ENCODE measurements at places on chromosomes 5 and 9.
A peak's percentile ranks its signal among the peaks of the same experiment; 100 is the strongest.

DNA sequence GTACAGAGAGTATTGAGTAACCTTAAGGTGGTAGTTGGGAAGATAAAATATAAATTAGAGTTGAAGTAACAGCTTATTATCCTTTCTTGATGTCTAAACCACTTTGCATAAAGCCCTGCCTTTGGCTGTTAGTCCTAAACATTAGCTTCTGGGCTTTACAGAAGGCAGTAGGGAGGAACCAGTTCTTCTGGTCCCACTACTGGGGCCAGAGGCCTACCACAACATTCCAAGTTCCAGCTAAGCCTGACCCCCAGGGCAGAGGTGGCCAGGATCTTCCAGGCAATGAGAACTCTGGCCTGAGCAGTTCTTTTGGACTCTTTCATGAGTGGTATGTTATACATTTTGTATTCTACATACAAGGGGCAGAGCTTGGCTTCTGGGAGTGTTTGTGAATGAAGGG is 26.1 kb downstream of the DNAI1 start:
- DNase-seq = no peak

DNA sequence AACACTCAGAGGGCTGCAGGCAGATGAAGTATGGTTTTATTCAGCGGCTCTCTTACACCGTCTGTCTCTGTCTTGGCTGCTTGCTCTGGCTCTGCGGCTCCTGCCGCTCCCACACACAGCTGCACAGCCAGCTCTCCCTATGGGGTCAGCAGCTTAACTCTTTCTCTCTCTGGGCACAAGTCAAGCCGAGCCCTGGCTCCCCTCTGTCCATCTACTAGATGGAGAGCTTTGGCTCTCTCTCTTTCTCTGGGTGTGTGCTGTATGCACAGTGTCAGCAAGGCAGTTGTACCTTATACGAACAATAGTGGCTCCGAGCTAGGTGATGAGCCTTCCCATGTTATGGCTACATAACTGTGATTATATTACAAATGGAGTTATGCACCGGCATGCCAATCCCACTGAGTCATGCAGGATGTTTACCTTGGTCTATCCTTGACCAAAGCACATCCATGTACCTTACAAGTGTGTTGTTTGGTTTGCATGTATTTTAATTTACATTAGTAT is 19.3 kb upstream of the PPP2CA start:
- DNase-seq = no peak

DNA sequence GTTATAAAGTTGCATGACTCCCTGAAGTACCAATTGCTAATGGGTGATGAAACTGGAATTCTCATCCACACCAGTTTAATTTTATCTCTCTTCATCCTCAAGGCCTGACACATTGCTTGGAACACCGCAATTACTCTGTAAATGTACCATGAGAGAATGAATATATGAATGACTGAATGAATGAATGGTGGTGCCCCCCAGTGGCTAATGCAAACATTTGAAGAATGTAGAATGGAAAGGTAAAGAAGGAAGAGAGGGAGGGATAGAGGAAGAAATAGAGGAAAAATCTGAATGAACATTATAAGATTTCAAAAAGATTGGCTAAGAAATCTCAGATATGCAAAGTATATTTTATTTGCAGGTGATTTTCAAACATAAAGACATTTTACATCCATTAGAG is 13.1 kb downstream of the PAPPA start:
- DNase-seq = no peak

DNA sequence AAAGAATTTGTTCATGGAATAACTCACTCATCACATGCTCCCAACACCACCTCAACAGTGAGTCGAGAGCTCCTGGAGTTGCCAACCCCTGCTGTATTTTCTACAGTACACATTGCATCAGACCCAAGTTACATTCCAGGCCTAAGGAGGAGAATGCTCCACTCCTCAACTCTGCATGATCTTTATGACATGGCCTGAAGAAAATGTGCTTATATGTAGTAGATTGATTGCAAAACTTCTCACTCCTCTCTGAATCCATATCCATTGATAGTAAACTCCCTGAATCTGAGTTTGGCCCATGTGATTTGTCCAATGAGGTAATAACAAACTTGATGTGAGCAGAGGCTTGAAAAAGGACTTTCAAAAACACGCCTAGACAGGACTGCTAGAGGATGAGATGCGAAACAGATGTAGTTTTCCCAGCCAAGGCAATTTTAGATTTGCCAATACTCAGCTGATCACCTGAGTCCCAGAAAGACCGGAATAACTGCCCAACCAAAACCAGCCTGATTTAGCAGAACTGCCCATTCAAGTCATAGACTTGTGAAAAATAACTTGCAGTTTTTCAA is 29.0 kb upstream of the PAPPA start:
- DNase-seq = no peak

DNA sequence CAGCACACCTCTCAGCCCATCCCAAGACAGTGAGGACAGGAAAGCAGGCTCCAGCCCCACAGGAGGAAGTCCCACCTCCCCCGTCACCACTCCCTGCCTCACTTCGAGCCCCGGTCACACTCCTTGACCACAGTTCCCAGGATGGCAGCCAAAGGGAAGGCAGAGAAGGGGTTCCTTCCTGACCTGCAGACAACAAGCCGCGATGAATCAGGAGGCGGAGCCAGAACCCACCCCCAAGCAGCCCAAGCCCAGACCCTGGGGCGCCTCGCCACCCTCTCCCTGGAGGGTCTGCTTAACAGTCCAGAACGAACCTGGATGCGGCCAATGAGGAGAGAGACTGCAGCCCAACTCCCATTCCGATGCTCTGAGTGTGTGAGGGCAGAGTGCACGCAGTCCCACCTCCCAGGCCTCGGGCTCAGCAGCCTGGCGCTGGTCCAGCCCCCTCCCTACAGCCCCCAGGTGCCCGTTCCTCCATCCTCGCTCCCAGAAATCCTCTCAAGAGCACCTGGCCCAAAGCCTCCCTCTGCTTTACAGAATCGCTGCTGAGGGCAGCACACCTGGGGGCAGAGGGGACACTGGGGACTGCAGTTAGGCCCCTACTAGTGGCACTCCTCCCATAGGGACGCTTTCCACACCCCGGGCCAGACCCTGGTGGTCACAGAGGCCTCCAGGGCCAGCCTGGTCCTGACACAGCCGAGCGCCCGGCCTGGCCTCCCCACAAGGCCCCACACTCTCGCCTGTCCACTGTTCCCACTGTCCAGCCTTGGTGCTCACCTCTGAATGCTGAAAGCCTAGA is 69.6 kb upstream of the LRRTM2 start:
- DNase-seq = no peak

GRCh38 chr5:77398458-77398857 is 93.7 kb downstream of the WDR41 start:
- DNase-seq = no peak

- DNase-seq = no peak
These were observed 42.8 kb downstream of the NFIB start for GRCh38 chr9:14271093-14271673.

- DNase-seq = no peak
These were observed 28.3 kb downstream of the CCDC69 start for GRCh38 chr5:151195622-151196021.

DNA sequence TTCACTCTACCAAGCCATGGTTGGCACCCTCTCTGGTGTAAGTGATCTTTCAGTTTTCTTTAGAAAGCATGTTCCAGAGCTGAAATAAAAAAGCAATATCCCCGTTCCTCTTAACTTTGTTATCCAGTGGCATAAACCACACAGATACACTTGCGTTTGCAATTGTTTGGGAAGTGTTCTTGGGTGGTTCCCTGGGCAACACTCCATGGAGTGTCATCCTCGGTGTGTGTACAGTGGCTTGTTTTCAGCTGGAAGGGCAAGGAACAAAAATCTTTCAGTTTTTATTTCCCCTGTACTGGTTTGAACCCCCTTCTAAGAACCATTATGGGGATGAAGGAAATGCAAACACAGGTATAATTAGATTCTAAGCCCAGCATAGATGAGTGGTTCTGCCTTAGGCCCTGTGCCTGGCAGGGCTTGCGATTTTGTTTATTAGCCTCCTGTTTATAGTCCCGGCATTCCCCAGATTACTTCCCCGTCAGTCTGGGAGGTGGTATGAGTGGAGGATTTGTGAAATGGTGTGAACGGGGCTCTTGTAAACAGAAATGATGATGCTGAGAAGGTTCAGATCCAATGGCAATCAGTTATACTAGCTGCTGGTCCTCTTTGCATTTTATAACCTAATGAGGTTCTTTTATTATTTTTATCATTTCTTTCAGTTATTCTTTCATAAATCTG is 76.0 kb upstream of the CD180 start:
- DNase-seq = no peak

GRCh38 chr5:141869040-141869439 is 9.2 kb downstream of the PCDH1 start:
- no peak for DNase-seq

- DNase-seq = no peak
These were observed 69.9 kb upstream of the OR2K2 start for GRCh38 chr9:111399772-111400563.

DNA sequence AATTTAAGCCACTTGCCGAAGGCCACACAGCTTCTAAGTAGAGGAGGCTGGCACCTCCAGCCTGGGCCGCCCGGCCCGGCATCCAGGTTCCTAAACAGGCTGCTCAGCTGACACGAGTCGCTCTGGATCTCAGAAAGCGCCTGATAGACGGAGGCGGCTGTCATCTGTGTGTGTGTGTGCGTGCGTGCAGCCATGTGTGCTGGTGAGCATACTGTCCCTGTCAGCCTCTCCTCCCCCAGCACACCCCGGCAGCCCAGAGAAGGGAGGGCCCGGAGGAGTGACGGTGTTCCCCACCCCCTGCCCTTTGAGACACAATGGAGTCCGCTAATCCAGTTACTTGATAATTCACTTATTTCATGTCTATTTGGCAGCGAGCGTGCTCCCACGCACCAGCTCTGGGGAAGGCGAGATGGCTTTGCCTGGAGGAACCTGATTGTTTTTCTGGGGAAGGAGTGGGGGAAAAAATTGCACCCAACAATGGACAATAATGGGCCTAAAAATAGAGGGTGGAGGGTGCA is 20.0 kb downstream of the NTNG2 start:
- DNase-seq = no peak

- DNase-seq = no peak
These were observed 1.2 kb upstream of the ADGRV1 start for GRCh38 chr5:90557391-90557790.

DNA sequence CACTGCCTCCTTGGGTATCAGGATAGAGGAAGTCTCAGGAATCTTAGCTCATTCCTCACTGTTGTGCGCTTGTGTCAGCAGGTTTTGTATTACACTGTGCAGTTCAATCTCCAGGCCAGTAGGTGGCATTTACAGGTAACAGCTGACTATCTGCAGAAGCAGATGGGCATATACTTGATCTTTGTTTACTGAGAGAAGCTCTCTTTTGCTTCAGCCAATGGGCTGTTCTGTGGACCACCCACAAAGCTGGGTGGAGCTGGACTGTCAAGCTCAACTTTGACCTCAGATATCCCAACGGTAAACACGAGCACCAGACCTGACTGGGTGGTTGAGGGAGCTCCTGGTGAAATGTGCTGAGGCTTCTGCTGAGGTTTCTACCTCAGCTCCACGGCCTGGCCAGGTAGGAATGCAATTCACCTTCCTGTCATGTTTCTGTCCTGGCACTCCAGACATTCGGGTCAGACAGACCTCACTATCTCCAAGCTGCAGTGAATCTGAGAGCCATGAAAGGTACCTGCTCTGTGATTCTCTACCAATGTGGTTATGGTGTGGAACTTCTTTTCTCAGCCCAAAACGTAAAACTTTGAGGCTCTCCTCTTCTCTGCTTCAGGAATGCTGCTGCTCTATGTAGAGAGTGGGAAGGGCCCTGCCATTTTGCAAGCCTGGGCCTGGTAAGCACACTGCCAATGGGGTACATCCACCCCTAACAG is 167.9 kb upstream of the ACTBL2 start:
- peak; percentile 11 for DNase-seq

DNA sequence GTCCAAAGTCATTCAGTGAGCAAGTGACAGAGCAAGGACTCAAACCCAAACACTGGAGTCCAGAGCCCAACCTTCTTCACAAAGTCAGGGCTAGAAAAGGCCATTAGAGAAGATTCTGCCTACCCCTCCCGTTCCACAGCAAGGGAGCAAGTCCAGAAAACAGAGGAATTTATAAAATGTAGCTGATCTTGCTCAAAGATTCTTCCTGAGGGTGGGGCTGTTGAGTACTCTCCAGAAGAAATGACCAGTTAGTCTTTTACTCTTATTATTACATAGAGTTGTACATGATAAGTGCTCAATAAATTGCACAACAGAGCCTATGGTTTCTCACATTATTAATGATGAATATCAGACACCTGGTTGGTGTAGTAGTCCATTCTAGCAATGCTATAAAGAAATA is 39.3 kb upstream of the HMHB1 start:
- no peak for DNase-seq

GRCh38 chr5:176846335-176847140 is 36.2 kb downstream of the UNC5A start:
- DNase-seq = no peak

DNA sequence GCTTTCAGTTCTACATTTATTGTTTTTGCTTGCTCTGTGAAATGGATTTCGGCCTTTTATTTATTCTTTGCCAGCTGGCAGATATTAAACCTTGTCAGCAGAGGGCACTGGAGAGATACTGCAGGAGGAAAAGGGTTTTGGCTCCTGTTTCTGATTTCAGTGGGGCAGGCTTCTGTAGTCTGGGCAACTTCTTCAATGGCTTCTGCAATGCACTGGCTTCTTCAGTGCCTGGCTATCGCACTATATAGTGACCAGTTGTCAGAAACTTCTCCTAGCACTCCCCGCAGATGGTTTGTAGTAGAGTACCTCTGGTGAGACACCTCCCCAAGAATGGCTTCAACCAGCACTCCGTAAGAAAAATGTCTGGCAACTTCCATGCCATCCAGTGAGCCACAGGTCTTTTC is 3.2 kb upstream of the NFX1 start:
- no peak for DNase-seq

DNA sequence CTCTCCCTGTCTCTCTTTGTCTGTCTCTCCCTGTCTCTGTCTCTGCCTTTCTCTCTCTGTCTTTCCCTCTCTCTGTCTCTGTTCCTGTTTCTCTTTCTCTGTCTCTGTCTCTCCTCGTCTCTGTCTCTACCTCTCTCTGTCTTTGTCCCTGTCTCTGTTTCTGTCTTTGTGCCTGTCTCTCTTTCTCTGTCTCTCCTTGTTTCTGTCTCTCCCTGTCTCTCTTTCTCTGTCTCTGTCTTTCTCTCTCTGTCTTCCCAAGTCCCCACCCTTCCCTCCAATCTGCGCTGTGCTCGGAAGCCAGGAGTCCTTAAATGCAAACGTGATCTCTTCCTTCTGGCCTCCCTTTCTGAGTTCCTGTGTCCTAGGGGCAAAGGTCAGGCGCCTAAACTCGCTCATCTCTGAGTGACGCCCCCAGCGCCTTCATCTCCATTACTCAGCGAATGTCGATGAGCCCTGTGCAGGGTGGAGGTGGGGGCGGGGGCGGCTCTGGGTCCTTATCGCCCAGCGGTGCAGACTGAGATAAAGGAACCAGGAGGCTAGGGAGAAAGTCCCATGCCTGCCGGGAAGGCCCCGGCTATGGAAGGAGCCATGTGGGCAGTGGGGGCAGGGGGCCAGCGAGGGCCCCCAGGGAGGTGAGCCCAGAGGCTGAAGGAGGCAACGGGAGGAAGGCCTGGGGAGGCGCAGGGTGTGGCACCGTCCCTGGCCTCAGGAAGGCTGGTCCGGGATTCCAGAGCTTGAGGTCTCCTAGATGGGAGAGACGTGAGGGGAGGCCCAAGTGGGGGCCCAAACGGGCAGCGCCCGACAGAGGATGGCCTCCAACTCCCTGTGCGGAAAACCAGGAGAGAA is 1.5 kb upstream of the SLC6A19 start:
- DNase-seq = no peak

All from GM06990 (cell line).